Stimulated activated CD4-positive, alpha-beta T cell treated with anti-CD3 and anti-CD28 coated beads, Interleukin-12 subunit alpha, Interleukin-12 subunit beta, amount 100 ng/mL, for 48 hours (primary cell): ENCODE measurements at places on chromosomes 1 and 21.

GRCh38 chr1:208030288-208031091 lies 119.6 kb upstream of the CD34 start:
- DNase-seq, result no peak

DNA sequence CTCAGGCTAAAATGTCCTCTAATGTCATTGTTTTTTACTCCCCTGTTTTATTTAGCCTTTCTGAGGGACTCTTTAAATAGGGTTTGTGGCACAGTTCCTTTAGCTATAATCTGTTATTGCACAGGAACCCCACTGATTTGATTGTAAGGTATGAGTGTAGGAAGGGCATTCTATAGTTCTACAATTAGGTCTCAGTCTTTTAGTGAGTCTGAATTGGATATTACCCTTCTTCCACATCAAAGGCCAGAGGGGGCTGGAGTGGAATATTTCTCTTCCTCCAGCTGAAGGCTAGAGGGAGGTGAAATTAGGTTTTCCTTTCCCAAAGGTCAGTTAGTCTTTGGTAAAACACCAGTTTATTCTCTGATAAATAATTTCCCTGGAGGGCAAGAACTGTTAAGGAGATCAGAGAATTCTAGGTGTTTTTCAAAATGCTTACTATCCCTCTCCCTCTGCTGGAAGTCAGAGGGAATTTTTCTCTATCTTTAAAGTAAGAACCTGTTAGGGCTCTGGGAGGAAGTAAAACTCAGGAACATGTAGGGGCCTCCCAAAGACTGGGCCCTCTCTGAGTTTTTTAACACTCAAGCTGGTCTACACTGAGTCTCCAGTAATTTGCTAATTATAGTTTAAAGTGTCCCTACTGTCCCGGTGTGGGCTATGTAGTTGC lies 176.3 kb upstream of the ZNHIT6 start:
- no peak for DNase-seq

DNA sequence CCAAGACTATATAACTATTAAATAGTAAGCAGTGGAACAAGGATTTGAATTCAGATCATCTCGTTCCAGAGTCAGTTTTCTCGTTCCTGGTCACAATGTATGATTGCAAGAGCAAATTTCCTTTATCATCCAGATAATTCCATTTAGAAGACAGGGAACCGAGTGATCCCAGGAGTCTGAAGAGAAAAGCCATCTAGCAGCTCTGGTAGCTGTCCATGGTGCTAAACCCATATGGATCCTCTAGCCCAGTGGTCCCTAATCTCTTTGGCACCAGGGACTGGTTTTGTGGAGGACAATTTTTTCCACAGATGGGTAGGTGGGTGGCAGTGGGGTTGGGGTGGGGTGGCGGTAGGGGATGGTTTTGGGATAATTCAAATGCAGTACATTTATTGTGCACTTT lies 229.4 kb downstream of the PTPRU start:
- DNase-seq, result no peak

DNA sequence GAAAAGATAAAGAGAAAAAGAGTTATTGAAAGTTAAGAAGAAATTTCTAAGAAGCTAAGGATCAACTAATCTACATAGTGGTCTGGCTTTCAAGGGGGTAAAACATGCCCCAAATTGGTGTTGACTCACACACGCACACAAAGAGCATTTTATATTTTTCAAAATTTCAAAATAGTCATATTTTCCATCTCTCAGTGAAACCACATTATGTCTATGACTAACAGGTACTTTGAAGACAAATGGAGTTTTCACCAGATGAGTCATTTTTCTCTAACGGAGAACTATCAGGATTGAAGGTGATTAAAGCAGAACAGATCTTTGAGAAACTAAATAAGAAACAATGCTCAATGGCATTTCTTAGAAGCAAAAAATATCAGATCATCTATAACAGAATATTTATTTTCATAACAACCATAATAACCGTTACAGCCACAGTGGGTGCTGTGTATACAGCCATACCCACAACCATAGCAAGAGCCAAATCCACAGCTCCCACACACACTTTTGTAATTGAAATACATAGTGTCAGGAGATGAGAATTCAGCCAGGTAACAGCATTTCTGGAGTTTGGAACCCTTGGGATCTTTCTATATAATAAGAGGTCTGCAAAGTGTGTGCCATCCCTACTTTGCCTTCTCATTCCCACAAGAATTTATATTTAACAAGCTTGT lies at the start of gene KRTAP21-3:
TSS of gene KRTAP21-3 (minus strand) at position 539 of the 671 bp plus-strand sequence. CDS start at position 521, 18 bp downstream.
- DNase-seq, result no peak

- no peak for DNase-seq
Measured at GRCh38 chr1:229258031-229258756, 12.7 kb upstream of the RAB4A start.

DNA sequence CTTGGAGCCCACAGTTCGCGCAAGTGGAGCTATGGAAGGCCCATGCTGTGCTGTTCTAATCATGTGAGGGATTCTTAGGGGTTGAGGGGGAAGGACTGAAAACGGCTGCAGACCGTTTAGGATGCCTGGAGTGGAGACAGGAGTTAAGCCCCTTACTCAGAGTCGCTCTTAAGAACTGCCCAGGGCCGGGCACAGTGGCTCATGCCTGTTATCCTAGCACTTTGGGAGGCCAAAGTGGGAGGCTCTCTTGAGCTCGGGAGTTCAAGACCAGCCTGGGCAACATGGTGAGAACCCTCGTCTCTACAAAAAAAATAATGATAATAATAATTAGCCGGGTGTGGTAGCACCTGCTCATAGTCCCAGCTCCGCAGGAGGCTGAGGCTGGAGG lies 1.1 kb downstream of the ZNF672 start:
- no peak for DNase-seq

GRCh38 chr1:70207492-70207891 lies 2.1 kb upstream of the LRRC40 start:
- DNase-seq, result no peak

DNA sequence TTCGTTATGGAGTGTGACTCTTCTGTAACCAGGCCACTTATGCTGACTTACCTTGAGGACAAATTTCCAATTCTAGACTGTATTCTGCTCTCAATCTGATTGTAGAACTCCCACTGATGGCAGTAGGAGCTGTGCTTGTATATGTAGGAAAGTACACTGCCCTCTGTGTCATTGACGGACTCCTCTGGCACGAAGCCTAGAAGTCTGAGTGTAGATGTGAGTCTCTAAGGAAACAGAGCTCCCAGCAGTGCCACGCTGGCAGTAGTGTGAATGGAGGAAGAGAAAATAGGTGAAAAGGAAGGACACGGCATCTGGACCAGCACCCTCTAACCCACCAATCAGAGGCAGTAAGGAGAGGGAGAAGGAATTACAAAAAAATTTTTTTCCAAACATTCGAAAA lies 130.4 kb upstream of the ADGRL2 start:
- DNase-seq, result no peak

- no peak for DNase-seq
Measured at GRCh38 chr1:53334312-53334711, 6.4 kb upstream of the LRP8 start.

DNA sequence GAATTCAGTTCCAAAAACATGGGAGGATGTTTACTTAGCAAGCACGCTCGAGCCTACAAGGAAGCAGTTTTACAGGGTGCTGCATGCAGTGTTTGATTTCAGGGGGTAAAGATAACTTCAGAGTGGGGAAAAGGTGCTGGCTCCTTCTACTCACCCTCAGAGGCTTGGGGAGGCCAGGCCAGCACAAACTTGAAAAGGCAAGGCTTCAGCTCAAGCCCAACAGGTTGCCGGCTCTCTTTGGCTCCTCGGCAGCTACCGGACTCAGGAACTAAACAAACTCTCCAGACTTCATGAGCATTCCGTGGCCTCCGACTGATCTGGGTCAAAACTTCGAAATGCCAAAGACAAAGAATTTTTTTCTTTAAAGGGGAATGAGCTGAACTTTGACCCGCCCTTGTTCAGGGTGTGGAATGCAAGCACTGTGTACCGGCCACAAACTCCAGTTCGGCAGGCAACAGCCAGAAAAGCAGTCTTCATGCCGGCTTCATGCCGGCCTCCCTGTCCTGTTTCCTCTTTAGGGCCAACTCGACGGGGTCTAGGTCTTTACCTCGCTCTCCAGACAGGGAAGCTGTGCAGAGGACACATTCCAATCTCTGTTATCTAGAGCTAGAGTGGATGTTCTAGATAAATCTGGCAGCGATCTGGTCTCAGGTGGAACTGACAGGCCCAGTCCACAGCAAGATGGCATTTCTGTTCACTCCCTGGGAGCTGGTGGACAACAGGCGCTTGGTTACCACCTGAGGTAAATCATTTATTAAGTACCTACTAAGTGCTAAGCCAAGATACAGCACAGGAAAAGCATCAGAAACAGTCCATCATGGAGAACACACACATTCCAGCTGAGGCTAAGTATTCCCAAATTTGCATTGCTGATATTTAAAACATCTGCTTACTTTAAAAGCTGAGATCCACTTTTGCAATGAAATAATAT lies 75.0 kb downstream of the CD46 start:
- DNase-seq, result no peak

DNA sequence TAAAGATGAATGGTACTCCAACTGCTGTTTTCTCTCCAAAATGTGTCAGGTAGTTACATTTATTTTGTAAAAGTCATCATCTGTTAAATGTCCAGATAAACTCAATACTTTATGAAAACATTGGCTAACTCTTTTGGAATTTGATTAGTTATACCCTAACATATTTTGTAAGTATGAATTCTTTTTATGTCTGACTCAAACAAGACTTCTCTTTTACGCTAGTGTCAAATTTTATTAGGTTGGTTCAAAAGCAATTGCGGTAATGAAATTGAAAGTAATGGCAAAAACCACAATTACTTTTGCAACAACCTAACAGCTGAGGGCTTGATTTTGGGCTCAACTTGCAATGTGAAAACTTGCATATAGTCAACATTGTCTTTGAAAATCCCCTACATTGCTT lies 41.0 kb upstream of the USP25 start:
- DNase-seq, result no peak

- DNase-seq, result no peak
Measured at GRCh38 chr1:98021126-98021525, 100.3 kb upstream of the DPYD start.

DNA sequence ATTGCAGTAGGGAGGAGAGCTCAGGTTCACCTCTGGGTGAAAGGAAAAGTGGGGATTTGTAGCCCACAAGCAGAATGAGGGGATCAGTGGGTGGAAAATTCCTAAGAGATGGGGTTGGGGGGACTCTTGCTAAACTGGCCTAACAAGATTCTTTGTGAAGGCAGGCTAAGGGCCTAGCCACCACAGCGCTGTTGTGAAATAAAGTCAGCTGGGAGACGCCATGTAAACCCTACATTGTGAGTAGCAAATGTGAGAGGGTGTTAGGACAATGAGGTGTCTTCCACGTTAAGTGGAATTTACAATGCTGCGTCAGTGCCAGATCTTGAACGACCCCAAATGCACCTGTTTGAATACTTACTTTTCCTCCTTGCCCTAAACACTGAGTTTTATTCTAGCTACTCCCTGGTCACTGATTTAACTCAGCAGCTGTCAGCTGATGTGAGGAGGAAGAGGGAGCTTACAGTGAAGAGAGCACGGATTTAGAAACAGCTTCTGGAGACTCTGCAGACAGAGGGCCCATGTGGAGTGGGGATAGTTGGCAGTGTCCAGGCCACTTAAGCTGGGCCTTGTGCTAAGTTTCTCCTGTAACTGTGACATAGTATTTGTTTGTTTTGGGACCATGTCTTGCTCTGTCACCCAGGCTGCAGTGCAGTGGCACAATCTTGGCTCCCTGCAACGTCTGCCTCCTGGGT lies 17.3 kb downstream of the PDPN start:
- DNase-seq, result no peak

- no peak for DNase-seq
Measured at GRCh38 chr1:61962631-61963030, 220.4 kb downstream of the PATJ start.

GRCh38 chr1:174815036-174815435 lies 184.7 kb upstream of the CACYBP start:
- no peak for DNase-seq

GRCh38 chr1:87757676-87758075 lies 429.0 kb downstream of the LMO4 start:
- DNase-seq, result no peak

- DNase-seq, result no peak
Measured at GRCh38 chr1:2802421-2802961, 998 bp upstream of the TTC34 start.

DNA sequence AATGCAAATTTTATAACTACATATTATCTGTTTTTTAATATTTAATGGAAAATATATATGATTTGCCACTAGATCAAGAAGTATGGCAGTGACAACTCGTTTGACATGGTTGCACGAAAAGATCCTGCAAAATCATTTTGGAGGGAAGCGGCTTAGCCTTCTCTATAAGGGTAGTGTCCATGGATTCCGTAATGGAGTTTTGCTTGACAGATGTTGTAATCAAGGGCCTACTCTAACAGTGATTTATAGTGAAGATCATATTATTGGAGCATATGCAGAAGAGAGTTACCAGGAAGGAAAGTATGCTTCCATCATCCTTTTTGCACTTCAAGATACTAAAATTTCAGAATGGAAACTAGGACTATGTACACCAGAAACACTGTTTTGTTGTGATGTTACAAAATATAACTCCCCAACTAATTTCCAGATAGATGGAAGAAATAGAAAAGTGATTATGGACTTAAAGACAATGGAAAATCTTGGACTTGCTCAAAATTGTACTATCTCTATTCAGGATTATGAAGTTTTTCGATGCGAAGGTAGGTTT lies 556 bp downstream of the IFI44 start:
- no peak for DNase-seq

DNA sequence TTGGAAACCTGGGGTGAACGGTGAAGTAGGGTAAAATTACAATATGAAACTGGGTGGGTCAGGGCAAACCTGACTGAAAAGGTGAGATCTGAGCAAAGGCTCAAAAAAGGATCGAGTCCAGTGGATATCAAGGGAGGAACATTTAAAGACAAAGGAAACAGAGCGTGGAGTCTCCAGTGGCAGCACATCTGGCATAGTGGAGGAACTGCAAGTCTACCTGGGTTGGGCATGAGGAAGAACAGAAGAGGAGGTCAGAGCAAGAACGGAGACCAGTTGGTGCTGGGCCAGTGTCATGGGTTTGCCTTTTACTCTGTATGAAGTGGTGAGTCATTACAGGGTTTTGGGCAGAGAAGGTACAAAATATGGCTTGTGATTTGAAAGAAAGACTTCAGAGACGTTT lies 163.7 kb downstream of the NTPCR start:
- DNase-seq, result no peak

- peak; percentile 19 for DNase-seq
Measured at GRCh38 chr1:148264374-148265276, 112.5 kb upstream of the NBPF11 start.

GRCh38 chr21:33441489-33442477 lies 38.0 kb downstream of the TMEM50B start:
- no peak for DNase-seq

DNA sequence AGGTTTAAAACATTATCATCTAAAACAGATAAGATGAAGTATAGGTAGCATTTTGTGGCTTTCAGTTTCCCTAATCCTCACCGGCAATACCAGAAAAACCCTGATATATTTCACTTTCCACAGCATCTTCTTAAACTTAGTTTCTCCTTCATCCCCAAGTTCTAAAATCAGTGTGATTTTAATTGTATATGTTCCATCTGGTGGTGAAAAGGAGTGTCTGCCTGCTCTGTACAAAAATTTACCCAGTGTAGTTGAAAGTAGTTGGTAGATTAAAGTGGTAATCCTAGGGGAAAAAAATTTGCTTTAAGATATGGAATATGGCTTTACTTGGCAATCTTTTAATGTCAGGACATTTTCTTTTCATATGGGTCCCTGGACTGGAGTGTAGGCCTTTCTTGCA lies 74.3 kb downstream of the CEP350 start:
- no peak for DNase-seq

GRCh38 chr1:8463144-8463927 lies 145.4 kb downstream of the SLC45A1 start:
- no peak for DNase-seq

- DNase-seq, result no peak
Measured at GRCh38 chr1:112337028-112337531, 58.9 kb upstream of the CTTNBP2NL start.
